ENCODE measurements at places on chromosomes 5 and 9.

- DNase-seq, result no peak
These were observed 9.0 kb downstream of the RGS14 start for GRCh38 chr5:177366528-177367322.

DNA sequence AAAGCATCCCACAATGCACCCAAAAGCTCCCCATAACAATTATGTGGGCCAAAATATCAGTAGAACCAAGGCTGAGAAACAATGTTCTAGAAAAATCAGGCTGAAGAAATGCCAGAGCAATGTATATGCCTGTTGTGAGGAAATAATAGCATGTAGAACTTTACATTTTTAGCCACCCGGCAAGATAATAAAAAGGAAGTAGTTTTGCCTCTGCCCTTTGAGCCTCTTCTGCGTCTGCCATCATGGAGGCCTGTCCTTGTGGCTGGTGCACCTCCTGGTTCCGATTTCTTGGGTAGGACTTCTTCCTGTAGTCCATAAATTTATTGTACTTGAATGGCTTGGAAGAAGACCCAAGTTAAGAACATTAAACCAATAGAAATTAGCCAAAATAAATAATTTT lies 38.9 kb upstream of the TNFAIP8 start:
- no peak for DNase-seq

- no peak for DNase-seq
These were observed 266.8 kb downstream of the AOPEP start for GRCh38 chr9:94993160-94993820.

DNA sequence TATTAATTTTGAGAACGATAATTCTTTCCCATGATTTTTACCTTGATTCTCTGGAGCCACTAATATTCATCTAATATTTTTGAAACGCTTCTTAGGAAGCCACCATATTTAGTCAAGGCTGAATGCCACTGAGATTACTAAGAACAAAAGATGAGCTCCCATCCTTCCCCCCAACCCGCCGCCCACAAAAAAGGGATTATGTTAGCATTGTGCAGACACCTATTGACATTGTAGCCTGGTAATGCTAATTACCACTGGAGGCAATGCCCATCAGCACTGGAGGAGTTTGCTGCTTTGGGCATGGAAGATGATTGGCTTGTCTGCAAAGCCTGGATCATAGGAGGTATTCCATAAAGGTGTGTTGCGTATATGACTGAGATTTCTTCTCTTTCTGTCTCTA lies 739.1 kb upstream of the WWC1 start:
- no peak for DNase-seq

Data from stimulated activated CD8-positive, alpha-beta memory T cell treated with anti-CD3 and anti-CD28 coated beads, Interleukin-2, amount 100 ng/mL, for 48 hours (primary cell).